ENCODE measurements at places on chromosomes 3 and 15. TPM values are rescaled to one million over a fixed set of nuclear protein-coding genes. Genes with fewer than 3 reads are reported as not detected.

The CDHR4 gene
- not detected for total RNA-seq

The MGLL gene
- total RNA-seq, result 23.7 TPM

The TNNC1 gene
- 1.3 TPM for total RNA-seq

The C3orf22 gene
- total RNA-seq, result not detected

The TEX55 gene
- total RNA-seq, result not detected

The HRG gene
- not detected for total RNA-seq

The PAQR9 gene
- not detected for total RNA-seq

The CISH gene
- total RNA-seq, result 0.90 TPM

The TMEM158 gene
- total RNA-seq, result 3.3 TPM

Measured in IMR-90 (cell line).